Fibroblast of skin of left biceps (primary cell): ENCODE measurements at places on chromosomes 1 and 21.

DNA sequence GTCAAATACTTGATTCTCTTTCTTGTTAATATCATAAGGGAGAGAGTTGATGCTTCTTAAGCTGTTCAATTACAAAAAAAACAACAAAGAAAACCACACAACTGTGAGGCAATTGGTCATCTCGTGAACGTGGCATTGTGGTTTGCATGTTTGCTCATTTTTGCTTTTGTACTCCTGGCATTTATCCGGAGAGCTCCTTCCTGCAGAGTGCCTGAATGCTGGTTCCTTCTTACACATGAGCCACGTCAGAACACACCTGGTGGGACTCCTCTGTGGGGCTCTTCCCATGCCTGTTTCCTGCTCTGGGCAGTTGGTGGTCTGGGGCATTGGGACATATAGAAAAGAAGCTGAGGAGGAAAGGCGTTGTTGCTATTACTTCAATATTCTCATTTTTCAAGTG lies 25.7 kb downstream of the KCNK1 start:
- no peak for DNase-seq

DNA sequence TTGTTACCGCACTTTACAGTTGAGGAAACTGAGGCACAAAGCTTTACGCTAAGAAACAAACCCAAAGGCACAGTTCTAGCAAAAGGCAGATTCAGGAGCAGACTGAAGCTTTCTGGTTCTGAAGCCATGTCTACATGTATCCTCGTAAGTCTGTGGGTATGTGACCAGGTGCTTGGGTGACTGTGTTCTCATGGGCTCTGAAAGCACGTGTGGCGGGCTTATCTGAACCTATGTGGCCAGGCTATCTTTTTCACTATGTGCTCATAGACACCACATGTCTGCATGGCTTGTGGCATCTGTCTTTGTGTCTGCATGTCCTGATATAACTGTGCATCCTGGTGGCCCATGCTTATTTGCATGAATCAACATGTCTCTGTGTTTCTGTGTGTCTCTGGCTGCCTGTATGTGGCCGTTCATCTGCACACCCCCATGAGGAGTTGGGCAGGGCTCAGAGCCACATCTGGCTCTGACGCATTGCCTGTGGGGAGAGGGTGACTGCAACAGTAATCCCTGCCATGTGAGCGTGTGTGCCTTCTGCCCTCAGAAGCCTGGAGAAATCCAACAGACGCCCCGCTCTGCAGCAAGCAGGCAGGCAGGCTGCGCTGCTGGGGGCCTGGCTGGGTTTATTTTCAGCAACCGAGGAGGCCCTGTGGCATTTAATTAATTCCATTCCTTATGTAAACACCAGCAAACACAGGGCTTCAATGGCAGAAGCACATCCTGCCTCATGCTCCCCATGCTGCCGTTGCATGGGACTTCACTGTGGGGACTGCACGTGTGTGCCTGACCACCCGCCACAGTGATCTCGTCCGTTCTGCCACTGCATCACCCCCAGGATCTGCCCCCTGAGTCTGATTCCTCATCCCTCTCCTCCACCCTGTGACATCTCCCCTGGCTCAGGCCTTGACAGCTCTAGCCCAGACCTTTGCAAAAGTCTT lies 115.4 kb downstream of the TRABD2B start:
- DNase-seq = peak; percentile 66

DNA sequence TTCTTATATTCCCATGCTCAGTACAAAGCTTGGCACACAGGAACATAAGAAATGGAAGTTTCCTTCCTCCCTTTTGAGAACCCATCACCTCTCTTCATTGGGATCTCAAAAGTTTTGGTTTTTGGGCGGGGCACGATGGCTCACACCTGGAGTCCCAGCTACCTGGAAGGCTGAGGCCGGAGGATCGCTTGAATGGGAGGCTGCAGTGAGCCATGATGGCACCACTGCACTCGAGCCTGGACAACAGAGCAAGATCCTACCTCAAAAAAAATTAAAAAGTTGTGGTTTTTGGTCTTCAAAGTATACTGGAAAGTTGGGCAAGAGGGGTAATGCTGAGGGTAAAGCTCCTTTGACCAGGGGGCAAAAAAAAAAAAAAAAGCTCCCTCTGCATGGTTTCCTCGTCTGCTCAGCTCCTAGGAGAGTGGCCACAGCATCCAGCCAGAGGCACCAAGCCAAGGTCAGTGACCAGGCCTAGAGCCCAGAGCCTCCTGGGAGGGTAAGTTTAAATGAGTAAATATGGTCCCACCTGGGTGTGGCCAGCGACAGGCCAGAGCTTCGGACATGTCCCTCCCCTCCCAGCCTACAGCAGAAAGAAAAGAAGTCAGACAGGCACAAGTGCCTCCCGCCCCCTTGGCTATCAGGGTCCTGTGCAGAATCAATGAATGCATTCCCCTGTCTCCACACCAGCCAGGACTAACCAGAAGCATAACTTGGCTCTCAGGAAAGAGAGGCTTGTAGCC lies 5.0 kb downstream of the MEF2D start:
- DNase-seq = no peak

- no peak for DNase-seq
Measured at GRCh38 chr1:51679435-51679834, 62.5 kb downstream of the OSBPL9 start.

DNA sequence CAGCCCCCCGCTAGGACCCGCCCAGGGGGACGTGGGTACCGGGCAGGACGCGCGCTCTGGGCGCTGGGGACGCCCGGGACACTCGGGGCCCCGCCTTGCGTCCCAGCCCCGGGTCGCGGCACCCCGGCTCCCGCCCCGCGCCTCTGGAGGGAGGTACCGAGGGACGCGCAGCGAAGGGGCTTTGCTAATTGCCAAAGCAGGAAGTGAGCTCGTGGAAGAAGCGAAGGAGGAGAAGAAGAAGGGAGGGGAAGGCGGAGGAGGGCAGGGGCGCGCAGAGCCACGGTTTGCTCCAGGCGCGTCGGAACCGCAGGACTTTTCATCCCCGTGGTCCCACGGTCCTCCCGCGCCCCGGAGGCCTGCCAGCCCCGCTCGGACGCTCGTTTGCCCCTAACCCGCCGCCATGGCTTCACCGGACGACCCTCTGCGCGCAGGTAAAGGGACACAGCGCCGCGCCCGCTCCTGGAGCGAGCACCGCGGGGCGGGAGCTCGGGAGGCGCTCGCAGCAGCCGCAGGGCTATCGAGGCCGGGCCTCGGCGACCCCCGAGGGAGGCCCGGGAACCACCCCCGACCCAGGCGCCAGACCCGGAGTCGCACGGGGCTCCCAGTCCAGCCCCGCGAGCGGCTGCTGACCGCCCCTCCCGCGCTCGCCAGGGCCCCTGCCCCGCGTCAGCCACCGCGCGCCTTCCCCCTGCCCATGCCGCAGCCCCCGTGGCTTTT lies 1.3 kb downstream of the EDARADD start:
- no peak for DNase-seq

DNA sequence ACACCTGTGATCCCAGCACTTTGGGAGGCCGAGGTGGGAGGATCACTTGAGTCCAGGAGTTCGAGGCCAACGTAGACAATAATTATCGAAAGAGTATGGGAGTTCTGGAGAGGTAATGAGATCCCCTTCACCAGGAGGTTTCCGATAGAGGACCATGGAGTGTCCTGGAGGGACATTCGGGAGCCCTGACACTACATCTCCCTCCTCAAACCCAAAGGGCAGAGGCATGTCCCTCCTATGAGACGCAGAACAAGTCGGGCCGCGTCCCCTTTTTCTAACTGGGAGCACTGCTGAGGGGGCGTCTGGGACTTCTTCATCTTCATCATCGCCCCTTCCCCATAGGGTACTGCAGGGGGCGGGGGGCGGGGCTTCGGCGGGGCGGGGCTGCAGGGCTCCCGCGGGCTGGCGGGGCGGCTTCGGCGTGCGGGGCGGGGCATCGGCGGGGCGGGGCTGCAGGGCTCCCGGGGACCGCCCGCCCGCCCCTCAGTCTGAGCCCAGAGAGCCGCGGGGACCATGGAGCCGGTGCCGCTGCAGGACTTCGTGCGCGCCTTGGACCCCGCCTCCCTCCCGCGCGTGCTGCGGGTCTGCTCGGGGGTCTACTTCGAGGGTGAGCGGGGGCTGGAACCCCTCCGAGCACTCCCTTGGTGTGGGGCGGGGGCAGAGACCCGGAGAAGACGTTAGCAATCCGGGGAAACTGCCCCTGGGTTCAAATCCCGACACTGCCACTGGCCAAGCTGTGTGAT lies at the start of gene THEMIS2:
Gene THEMIS2, plus strand, starts transcription at position 486 of the 743 bp plus-strand sequence. Its CDS starts 28 bp downstream, at position 514.
- no peak for DNase-seq

GRCh38 chr1:110035236-110035752 lies 870 bp downstream of the STRIP1 start:
- DNase-seq = no peak

GRCh38 chr1:16402742-16403141 lies 34.5 kb downstream of the SPATA21 start:
- no peak for DNase-seq

GRCh38 chr1:193767886-193768285 lies 581.5 kb upstream of the B3GALT2 start:
- DNase-seq = no peak

GRCh38 chr21:40158366-40158765 lies 291.1 kb downstream of the PCP4 start:
- DNase-seq = no peak

DNA sequence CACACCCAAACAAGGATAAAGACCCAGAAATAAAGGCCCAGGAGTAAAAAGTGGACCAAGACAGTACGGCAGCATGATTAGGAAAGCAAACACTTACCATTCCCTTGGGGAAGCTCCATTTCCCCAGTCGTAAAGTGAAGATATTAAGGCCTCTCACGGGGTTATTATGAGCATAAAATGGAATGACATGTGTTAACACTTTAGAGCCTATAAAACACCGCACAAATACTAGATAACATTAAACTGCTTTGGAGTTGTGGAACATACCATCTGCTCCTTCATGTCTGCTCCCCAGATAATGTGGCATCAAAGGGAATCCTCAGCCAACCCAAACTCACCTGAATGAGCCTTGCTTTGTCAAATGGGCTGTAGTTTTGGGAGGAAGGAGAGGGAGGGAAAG lies 8.9 kb upstream of the ITLN2 start:
- no peak for DNase-seq

GRCh38 chr1:153265457-153265856 lies 6.0 kb downstream of the LORICRIN start:
- DNase-seq = no peak

- no peak for DNase-seq
Measured at GRCh38 chr1:67170751-67171573, 4.7 kb downstream of the IL23R start.

DNA sequence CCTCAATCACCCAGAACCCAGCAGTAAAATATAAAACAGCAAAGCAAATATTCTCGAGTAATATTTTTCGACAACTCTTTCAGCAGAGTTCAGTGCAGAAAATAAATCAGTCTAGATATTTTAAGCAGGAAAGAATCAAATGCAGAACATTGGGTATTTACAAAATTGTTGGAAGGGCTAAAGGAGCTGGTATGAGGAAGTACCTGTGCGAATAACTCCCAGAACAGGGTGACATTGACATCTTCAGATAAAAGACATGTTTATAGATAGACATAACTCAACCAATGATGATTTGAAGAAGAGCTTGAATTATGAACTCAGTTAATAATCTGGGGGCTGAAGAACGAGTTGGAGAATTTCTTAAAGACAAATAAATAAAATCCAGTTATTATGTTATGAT lies 6.4 kb downstream of the AXDND1 start:
- DNase-seq = no peak
